Endothelial cell of coronary artery (primary cell): ENCODE measurements at places on chromosomes 6 and 20. TPM values are rescaled to one million over a fixed set of nuclear protein-coding genes. Genes with fewer than 3 reads are reported as not detected.

CLVS2 gene
- total RNA-seq, result under 0.01 TPM in 1 of 2 replicates, not detected in the other

TCF21 gene
- total RNA-seq, result 0.19 TPM in 1 of 2 replicates, not detected in the other

OGFRL1 gene
- 9.1 and 15.2 TPM in 2 replicates for total RNA-seq

GCLC gene
- total RNA-seq, result 19.7 and 22.2 TPM in 2 replicates

KIF25 gene
- total RNA-seq, result not detected in 2 replicates

SEC63 gene
- total RNA-seq, result 18.4 and 24.0 TPM in 2 replicates

PBOV1 gene
- total RNA-seq, result not detected in 2 replicates

SLC29A1 gene
- 63.9 and 75.7 TPM in 2 replicates for total RNA-seq
